H54 (cell line): ENCODE measurements at places on chromosomes 6 and 20.

- no peak for DNase-seq
Observed at GRCh38 chr6:3306848-3307247, 48.1 kb downstream of the PSMG4 start.

- DNase-seq: no peak
Observed at GRCh38 chr6:15439410-15440025, 193.6 kb downstream of the JARID2 start.

GRCh38 chr6:25960734-25961133, 1.9 kb upstream of the TRIM38 start:
- DNase-seq: no peak

DNA sequence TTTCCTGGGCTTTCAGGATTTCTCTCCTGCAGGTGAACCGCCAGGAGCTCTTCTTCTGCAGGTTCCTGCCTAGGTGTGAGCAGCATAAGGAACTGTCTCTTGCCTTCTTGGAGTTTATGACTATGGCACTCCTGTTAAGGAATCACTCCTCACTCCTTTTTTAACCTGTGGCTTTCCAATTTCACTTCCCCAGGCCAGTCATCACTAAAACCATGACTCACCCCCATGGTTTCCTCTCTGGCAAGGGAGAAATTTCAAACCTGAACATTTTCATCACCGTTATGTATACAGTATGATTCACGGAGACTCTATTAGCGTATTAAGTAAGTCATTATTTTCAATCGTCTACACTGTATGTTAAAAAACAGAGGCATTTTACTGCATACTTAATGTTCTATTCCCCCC, 78.2 kb upstream of the ARID1B start:
- DNase-seq: peak; percentile 28

DNA sequence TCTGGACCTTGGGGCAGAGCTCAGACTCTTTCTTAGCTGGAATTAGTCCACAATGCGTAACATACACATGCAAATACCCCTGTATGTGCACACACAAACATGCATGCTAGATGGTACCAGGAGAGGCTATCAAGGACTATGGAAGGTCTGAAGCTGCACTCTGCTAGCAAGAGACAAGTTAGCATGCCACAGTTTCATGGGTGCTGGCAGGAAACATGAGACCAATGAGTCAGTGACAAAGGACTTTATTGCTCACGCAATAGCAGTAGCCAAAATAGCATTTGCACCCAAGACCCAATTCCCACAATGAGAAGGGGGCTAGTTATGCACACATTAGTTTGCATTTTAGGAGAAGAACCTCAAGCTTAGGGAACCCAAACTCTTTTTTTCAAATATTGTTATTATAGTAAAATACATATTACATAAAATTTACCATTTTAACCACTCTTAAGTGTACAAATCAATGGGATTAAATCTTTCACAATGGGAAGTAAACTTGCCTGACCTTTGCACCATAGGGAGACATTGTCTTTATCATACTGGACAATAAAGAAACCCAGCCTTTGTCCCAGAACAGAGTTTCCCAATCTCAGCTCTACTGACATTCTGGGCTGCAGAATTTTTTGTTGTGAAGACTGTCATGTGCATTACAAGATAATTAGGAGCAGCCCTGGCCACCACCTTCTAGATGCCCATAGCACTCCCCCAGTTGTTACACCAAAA, 69.1 kb downstream of the NRSN1 start:
- DNase-seq: no peak

DNA sequence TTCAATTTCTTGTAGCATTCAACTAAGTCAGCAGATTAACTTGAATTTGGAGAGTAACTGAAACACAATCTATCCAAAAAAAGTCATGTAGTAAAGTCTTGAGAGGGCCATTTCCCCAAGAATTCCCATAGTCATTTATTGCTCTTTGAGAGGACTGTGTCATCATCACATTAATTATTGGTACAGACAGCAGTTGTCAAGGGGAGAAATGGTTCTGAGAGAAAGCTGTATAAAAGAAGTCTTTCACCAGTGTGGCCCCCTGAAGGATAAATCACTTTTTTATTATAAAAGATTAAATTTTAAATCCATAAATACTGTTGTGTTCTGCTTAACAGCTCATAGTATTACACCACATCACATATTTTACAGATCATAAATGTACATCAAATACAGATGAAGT, 111.5 kb downstream of the KHDRBS2 start:
- no peak for DNase-seq
